Activated B cell treated with CpG ODN at 0.5 μM for 24 hours (primary cell): ENCODE measurements at places on chromosomes 2 and 18.
A peak's percentile ranks its signal among the peaks of the same experiment; 100 is the strongest.

DNA sequence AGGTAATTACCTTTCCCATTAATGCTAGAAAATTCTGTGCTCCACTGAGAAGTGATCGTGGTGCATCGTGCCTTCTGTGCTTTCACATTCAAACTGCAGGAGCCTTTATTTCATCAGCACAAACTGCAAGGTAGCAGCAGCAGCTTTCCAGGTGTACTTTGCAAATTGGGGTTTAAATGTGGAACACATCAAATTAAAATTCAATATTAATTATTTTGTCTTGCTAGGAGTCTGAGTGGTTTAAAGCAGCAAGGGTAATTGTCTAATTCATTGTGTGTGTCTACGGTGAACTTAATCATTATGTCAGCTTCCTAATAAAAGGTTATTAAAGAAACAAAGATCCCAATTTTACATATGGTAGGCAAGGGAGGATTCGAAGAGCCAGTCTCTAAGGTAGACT is 180.8 kb upstream of the ATP5MC3 start:
- no peak overlapping the region for H3K4me3 ChIP-seq
- no peak for DNase-seq
- H3K27ac ChIP-seq, result no peak overlapping the region

DNA sequence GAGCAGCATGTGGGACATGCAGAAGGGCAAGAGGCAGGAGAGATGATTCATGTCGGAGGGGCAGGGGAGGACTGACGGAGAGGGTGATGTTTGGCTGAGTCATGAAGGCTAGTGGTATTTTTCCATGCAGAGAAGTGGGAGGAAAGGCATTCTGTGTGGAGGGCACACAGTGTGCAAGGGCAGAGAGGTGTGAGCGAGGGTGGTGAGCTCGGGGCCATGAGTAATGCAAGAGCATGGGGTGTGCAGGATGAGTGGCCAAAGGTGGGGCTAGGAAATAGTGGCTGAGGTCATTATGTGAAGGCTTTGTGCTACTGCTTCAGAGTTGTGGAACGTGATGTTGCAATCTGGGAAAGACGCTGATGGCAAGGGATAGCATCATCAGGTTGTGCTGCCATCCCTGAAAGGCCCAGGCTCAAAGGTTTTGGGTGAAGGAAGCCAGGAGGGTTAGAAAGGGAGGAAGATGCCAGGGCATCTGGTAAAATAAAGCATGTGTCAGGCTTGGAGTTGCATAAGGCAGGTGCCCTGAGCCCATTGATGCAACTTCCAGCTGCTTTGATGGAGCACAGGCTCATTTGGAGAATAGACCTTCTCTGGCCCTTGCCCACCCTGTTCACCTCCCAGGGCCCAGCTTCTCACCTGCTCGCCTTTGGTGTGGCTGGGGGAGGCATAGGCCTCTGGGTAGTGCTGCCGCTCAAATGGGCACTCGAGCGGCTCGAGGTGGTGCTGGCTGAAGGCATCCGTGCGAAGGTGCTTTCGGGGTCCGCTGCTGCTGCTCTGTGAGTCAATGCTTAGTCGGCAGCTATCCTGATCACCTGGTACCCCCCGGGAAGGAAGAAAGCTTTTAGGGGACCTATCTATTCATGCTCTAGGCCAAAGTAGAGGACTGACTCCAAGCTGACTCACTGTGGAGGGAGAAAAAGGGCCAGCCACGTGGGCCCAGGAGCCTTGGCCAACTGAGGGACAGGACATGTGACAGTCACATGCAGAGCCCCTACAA is 37.5 kb downstream of the PAX8 start:
- peaks cover 3% of the 10 kb centered on the region for H3K4me1 ChIP-seq
- H3K27ac ChIP-seq, result no peak overlapping the region
- no peaks in the 10 kb centered on the region for H3K36me3 ChIP-seq
- H3K27me3 ChIP-seq, result peaks cover 5% of the 10 kb centered on the region

GRCh38 chr2:26355038-26355995 is 8.7 kb upstream of the ADGRF3 start:
- no peak for DNase-seq
- H3K4me3 ChIP-seq, result no peak overlapping the region
- H3K27ac ChIP-seq, result no peak overlapping the region
- peaks cover 17% of the 10 kb centered on the region for H3K36me3 ChIP-seq

- H3K4me3 ChIP-seq, result peak overlapping the region; percentile 2
- peak overlapping the region; percentile 9 for H3K27ac ChIP-seq
- peaks cover 51% of the 10 kb centered on the region for H3K4me1 ChIP-seq
- DNase-seq, result no peak
These were observed 87.2 kb downstream of the LPIN1 start for GRCh38 chr2:11833601-11834000.

GRCh38 chr18:6561862-6562291 is 147.2 kb upstream of the L3MBTL4 start:
- no peak overlapping the region for H3K4me3 ChIP-seq
- no peak overlapping the region for H3K27ac ChIP-seq
- H3K36me3 ChIP-seq, result no peaks in the 10 kb centered on the region
- H3K27me3 ChIP-seq, result no peaks in the 10 kb centered on the region

- no peaks in the 10 kb centered on the region for H3K4me1 ChIP-seq
- H3K27me3 ChIP-seq, result no peaks in the 10 kb centered on the region
- H3K36me3 ChIP-seq, result no peaks in the 10 kb centered on the region
- no peak for DNase-seq
- H3K27ac ChIP-seq, result no peak overlapping the region
- no peak overlapping the region for H3K4me3 ChIP-seq
These were observed 190.6 kb downstream of the TPGS2 start for GRCh38 chr18:36638224-36638623.

- H3K36me3 ChIP-seq, result no peaks in the 10 kb centered on the region
- H3K27me3 ChIP-seq, result peaks cover 22% of the 10 kb centered on the region
- H3K27ac ChIP-seq, result no peak overlapping the region
- no peak for DNase-seq
These were observed 687.3 kb downstream of the NRXN1 start for GRCh38 chr2:50344509-50345106.

- peaks cover 22% of the 10 kb centered on the region for H3K4me1 ChIP-seq
- no peak overlapping the region for H3K27ac ChIP-seq
- no peak overlapping the region for H3K4me3 ChIP-seq
- no peak for DNase-seq
These were observed 199.3 kb downstream of the ZNF407 start for GRCh38 chr18:74796841-74797576.

DNA sequence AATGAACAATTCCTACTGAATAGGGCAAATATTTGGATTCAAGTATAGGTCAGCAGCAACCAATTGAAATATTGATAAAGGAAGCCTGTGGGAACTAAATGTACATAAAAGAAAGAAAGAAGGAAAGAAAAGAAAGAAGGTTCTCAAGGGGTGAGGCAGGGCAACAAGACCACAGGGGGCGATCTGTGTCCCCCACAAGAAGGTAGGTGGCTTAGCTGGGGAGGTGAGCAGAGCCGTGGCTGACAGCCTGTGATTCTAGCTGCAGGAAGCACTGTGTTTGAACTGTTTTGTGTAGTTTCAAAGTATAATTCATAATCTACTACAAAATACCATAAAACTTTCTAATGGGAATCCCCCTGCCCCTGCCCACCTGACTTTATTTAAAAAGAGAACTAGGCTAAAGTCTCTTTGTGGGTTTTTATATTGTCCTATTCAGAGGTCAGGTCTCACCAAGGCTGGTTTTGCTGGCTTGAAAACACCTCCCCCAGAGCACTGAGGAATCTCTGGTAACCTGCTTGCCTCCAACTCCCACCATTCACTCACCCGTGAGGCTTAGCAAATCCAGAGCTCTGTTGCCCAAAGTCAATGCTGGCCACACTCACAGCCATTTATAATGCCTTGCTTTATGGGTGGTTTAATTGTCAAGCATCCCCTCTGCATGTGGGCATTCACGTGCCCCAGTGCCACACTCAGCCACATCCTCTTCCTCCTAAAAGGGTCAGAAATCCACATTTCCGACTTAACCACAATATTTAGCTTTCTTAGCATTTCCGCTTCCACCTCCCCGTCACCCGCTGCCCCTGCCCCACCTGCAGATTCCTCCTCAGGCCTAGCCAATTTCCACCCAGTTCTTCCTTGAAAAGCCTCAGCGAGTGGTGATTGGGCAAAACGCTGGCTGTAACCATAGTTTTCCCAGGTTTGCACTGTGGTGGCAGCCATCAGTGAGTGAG is 36.4 kb upstream of the LMAN1 start:
- H3K4me1 ChIP-seq, result no peaks in the 10 kb centered on the region
- H3K36me3 ChIP-seq, result no peaks in the 10 kb centered on the region
- H3K4me3 ChIP-seq, result no peak overlapping the region

DNA sequence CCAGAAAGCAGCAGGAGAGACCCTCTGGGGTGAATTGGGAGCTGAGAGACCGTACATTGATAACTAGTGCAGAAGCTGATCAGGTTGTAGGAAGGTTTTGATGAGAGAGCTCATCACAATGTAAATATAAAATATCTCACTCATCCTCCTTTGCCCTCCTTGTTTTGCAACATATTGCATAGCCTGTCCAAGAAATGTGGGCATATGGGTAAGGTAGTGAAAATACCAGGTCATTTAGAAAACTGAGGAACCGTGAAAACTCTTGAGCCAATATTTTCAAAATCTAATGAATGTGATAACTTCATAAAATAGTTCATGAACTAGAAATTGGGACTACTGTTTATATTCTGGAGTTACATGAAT is 31.4 kb downstream of the C18orf54 start:
- peaks cover 4% of the 10 kb centered on the region for H3K27me3 ChIP-seq
- H3K4me3 ChIP-seq, result no peak overlapping the region
- peaks cover 2% of the 10 kb centered on the region for H3K4me1 ChIP-seq

GRCh38 chr18:22974707-22975106 is 41.6 kb downstream of the RBBP8 start:
- no peaks in the 10 kb centered on the region for H3K27me3 ChIP-seq
- H3K36me3 ChIP-seq, result peaks cover 35% of the 10 kb centered on the region
- H3K4me1 ChIP-seq, result peaks cover 25% of the 10 kb centered on the region
- H3K4me3 ChIP-seq, result no peak overlapping the region

GRCh38 chr2:31347319-31347718 is 67.2 kb downstream of the XDH start:
- DNase-seq, result no peak
- H3K4me1 ChIP-seq, result no peaks in the 10 kb centered on the region
- H3K36me3 ChIP-seq, result no peaks in the 10 kb centered on the region
- H3K4me3 ChIP-seq, result no peak overlapping the region
- H3K27me3 ChIP-seq, result peaks cover 29% of the 10 kb centered on the region

GRCh38 chr2:108278631-108279030 is 10.1 kb upstream of the SULT1C2 start:
- no peak overlapping the region for H3K4me3 ChIP-seq
- no peak for DNase-seq
- H3K36me3 ChIP-seq, result no peaks in the 10 kb centered on the region
- H3K4me1 ChIP-seq, result no peaks in the 10 kb centered on the region
- H3K27me3 ChIP-seq, result no peaks in the 10 kb centered on the region
- no peak overlapping the region for H3K27ac ChIP-seq

DNA sequence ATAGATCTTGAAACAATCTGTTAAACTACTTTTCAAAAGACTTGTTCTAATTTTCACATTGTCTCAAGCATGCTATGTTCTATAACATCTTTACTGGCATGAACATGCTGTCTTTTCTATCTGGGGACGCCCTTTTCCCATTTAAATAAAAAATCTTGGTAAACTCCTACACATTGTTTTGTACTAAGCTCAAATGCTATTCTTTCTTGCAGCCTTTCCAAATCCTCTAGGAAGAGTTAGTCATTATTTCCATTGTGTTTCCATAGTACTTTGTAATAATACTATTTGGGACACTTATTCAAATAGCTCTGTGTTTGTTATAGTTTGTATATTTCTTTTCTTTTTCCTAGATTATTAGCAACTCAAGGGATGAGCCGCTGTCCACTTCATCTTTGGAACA is 828.6 kb upstream of the FSHR start:
- no peak overlapping the region for H3K27ac ChIP-seq
- no peaks in the 10 kb centered on the region for H3K36me3 ChIP-seq
